Urothelium cell line (cell line): ENCODE measurements at places on chromosomes 4 and X.

DNA sequence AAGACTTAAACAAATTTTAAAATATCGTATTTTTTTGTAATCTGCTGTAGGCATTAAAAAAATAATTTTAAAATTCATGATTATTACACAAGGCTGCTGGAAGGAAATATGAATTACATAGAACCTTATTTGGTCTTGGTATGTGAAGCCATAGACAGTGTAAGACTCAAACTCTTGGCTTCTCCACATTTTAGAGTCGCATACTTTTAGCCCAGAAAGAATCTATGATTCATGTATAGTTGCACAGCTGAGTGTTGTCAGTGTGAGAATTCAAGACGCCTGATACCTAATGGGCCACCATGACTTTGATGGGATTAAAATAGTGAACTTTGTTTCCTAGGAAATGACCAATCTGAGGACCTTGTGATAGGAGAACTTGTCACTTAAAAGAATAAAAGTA lies 1.4 kb downstream of the INTU start:
- DNase-seq = no peak

DNA sequence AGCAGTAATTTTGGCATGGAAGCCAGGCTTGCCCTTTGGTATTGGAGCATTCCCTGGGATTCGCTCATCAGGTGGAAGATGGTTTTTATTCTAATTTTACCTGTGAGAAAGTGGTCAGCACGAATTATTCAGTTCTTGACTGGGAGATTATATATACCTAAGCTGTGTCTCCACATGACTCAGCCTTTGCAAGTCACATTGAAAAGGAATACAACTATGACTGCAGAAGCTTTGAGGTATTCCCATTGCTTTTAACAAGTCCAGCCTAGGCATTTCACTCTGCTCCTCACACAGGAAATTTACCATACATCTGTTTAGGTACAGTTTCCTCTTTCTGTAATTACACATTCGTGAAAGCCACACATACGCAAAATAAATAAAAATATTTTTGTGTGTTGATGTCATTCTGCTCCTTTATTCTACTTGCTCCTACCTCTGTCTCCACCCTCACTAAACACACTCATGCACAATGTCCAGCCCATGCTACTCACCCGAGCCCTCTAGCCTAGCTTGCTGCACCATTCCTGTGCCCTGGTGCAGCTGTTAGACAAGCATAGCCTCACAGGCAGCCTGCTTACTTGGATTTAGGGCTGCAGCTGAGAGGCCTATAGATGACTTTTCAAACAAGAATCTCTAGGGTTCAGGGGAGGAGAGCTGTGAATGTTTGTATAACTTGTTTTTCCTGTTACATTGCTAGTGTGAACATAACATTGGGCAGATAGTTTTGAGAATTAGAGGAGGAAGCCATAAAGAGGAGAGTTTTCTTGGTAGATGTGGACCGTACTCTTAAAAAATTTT lies 504.4 kb upstream of the FAT1 start:
- DNase-seq = no peak

GRCh38 chrX:148854306-148854705 lies 353.9 kb downstream of the AFF2 start:
- DNase-seq = no peak

- DNase-seq = no peak
Measured at GRCh38 chrX:26922278-26922677, 540.9 kb downstream of the PPP4R3C start.

- DNase-seq = no peak
Measured at GRCh38 chrX:12026481-12026880, 111.8 kb upstream of the FRMPD4 start.

GRCh38 chr4:168646001-168646768 lies 149.3 kb downstream of the PALLD start:
- no peak for DNase-seq

DNA sequence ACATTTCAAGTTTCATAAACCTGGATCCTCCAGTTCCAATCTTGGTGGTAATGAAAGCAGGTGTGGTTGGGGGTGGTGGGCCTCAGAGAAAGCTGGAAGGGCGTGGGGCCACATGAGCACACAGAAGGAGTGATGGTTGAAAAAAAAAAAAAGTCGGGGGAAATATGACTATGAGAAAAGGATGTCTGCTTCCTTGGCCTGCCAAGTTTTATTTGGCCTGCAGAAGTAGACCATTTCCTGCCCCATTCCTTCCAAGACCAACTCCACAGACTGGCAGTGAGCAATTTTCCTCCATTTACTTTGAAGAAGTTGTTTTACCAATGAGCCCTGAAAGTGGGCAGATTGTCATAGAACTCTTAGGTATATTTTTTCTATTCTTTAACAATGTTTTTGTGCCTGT lies 43.3 kb downstream of the LNX1 start:
- DNase-seq = no peak
